Activated CD4-positive, CD25-positive, alpha-beta regulatory T cell (primary cell): ENCODE measurements at places on chromosomes 1 and 21.

DNA sequence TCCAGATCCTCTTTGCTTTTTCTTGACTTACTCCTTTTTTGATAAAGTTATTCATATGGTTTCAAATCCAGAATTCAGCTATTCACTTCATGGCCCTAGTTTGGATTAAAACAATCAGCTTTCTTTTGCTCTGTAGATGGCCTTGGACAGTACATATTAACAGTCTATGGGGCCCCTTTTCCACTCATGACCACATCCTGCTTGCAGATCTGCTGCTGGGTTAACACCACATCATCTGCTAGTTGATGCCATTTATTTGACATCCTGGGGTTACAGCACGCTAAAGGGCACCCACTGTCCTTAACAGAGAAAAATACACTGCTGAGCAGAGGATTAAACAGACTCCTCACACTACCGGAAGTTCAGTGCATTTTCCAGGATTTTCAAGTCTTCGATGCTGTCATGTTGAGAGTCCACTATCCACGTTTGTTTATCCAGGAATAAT is 941 bp upstream of the IFI16 start:
- peak; percentile 43 for DNase-seq

- DNase-seq = no peak
Measured at GRCh38 chr1:71780681-71781080, 501.7 kb downstream of the NEGR1 start.

DNA sequence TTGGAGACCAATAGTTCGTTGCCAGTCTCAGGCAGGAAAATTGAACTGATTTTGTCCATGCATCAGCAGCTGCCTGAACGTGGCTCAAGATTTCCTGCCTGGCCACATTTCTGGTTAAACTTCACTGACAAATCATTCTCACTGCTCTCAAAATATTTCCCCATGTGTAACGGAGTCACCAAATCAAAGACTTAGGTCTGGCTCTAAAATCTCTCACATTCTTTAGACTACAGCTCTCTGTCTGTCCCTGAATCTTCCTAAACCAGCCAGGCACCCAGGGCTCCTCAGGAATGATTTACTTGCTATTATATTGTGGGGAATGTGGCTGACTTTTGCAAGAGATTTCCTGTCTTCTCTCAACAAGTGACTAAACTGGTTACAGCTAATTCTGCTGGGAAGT is 49.2 kb upstream of the GJA8 start:
- no peak for DNase-seq

GRCh38 chr1:178603926-178604325 is 91.0 kb downstream of the TEX35 start:
- DNase-seq = no peak

GRCh38 chr1:235941876-235942624 is 75.3 kb upstream of the LYST start:
- no peak for DNase-seq

DNA sequence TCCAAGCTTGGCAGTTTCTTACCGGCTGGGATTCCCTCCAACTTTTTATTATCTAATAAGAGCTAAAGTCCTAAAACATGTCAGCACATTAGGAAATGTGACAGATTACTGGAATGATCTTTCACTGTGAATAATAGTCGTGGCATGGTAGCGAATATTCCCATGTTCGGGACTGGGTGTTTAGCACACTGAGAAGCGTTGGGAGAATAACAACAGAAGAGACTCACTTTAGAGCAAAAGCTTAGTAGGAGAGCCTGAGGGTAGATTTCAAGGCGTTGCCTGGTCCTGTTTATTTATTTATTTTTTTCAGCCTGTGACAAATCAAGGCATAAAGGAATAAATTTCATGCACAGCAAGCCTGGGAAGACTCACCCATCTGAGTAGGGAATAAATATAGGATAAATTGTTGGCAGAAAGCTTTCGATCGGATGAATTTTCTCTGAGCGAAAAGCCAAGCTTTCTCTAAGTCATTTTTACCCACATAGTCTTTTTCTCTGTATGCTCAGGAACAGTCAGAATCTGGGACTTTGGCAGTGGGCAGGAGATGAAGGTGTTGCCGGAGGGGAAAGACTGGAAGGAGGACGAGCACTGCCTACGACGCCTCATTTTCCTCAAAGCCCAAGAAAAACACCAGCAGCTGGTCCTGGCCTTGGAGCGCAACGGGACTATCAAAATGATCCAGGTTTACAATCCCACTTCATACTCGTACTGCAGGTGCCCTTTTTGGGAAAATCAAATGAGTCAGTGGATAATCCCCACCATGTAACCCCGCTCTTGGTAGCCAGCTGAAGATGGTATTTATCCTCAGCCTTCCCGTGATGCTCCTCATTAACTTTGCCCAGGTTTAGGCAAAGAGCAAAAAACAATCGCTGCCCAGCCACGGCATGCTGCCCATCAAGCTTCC is 97.2 kb downstream of the WDR64 start:
- no peak for DNase-seq

DNA sequence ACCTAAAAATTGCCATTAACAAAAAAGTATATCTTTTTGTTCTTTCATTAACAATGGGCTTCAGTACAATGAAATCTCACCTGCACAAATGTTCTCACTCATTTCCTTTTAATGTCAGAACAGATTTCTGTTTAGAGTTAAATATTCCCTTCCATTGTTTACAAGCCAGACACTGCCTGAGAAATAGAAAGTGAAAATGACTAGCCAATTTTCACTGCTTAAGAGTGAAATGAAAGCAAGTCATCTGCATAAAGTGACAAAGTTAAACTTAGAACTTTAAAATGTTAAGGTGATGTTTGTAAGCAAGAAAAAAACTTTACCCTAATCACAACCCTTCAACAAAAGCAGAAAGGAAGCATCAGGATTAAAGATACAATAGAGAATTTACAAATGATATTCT is 27.5 kb downstream of the COA6 start:
- DNase-seq = no peak

- DNase-seq = peak; percentile 53
Measured at GRCh38 chr1:155091071-155092051, 12.7 kb downstream of the EFNA3 start.

DNA sequence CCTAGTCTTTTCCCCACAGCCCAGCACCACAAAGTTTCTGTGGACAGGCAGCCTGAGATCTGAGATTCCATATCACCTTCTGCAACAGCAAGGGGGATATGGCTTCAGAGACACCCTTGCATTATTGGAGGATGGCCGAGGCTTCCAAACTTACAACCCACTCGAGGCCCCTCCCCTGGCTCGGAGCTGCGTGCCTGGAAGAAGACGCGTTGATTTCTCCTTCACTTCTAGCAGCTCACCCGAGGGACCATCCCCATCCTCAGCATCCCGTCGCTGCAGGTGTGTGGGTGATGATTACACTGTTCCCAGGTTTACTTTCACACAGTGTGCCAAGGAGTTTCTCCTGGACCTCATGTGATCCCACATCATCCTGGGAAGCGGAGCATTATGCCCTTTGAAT is 277.9 kb downstream of the MATN1 start:
- DNase-seq = no peak

DNA sequence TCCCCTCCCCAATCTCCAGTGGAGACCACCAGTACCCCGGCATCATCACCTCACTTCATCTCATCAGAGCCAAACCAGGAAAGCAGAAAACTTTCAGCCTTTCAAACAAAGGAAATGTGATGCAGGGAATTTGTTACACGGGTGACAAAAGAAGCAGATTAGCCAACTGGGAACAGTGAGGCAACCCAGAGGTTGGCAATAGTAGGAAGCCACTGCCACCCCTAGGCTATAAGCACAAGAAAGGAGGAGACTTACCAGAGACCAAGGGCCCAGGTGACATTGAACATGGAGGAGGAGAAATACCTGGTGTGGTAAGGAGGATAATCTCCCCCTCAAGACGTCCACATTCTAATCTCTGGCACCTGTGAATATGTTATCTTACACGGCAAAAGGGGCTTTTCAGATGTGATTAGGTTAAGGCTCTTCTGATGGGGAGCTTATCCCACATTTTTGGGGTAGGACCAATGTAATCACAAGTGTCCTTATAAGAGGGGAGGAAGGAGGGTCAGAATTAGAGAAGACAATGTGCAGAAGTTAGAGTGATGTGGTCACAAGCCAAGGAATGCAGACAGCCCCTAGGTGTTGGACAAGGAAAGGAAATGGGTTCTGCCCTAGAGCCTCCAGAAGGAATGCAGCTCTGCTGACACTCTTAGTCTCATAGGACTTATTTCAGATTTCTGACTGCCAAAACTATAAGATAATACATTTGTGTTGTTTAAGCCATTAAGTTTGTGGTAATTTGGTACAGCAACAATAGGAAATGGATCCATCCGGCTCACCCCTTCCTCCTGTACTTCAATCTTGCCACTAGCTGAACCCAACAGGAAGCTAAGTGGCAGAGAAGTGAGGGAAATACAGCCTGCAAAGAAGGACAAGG is 83.6 kb upstream of the VAV3 start:
- no peak for DNase-seq

GRCh38 chr1:182599339-182599738 is 4.8 kb downstream of the RGS16 start:
- no peak for DNase-seq

GRCh38 chr1:6086358-6086757 is 40.7 kb downstream of the KCNAB2 start:
- DNase-seq = no peak

GRCh38 chr1:183003203-183003602 is 20.0 kb upstream of the LAMC1 start:
- no peak for DNase-seq

- DNase-seq = no peak
Measured at GRCh38 chr1:17244821-17245740, 3.8 kb upstream of the PADI3 start.

DNA sequence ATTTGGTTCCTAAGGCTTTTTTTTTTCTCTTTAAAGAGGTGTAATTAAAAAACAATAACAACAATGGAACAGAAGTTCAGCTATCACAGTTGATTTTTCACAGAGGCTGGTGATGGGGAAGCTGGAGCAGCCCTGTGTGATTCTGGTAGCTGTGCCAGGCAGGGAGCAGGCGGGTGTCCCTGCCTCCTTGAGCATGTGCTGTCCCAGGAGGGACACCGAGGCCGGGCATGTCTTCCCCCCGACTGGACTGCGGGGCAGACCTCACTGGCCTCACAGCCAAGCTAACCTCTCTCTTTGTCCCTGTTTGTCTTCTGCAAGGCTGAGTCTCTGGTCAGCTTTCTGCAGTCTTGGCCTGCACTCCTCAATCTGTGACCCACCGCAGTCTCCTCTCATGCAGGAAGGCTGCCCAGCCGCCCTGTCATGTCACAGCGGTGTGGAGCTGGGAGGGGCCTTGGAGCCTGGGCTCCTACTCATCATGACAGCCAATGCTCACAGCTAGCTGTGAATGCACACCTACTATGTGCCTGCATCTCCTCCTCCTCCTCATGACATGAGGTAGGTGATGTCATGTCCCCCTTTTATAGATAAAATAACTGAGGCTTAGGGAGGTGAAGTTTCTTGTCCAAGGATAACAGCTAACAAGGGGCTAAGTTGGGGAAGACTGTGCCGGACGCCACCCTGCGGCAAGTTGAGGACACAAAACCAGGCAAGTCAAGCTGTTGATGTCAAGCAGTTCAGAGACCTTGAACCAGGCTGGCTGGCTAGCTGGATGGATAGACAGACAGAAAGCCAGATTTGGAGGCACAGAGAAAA is 10.3 kb upstream of the ACTL8 start:
- no peak for DNase-seq

GRCh38 chr1:2878591-2878990 is 77.1 kb upstream of the TTC34 start:
- no peak for DNase-seq

DNA sequence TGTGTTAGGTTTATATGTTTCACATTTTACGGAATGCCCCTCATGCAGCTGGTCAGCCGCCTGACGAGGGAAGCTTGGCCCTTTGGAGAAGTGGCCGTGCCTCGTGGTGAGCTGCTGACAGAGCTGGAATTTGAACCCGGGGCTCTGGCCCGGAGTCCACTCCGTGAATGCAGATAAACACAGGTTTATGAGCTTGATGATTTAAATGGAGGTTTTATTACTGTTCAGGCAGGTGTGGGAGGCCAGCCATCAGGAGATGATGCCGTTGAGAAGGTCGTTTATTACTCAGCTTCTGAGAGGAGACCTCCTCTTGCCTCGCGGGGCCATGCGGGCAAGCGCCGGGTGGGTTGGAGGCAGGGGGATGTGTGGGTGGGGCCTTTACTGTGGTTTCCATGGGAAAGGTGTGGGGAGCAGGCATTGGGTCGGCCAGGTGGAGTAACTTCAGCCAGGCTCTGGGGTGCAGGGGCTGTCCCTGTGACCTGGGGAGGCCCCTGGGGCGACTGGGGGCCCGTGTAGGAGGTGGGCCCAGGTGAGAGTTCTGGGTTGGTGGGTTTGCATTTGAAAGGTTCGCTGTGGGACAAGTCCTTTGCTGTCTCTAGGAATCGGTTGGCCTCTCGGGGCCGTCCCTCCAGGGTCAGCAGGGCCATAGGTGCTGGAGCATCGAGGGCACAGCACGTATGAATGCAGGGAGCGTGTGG is 22.0 kb downstream of the PRKCZ start:
- DNase-seq = no peak

- no peak for DNase-seq
Measured at GRCh38 chr1:222665964-222666363, 46.3 kb downstream of the AIDA start.

DNA sequence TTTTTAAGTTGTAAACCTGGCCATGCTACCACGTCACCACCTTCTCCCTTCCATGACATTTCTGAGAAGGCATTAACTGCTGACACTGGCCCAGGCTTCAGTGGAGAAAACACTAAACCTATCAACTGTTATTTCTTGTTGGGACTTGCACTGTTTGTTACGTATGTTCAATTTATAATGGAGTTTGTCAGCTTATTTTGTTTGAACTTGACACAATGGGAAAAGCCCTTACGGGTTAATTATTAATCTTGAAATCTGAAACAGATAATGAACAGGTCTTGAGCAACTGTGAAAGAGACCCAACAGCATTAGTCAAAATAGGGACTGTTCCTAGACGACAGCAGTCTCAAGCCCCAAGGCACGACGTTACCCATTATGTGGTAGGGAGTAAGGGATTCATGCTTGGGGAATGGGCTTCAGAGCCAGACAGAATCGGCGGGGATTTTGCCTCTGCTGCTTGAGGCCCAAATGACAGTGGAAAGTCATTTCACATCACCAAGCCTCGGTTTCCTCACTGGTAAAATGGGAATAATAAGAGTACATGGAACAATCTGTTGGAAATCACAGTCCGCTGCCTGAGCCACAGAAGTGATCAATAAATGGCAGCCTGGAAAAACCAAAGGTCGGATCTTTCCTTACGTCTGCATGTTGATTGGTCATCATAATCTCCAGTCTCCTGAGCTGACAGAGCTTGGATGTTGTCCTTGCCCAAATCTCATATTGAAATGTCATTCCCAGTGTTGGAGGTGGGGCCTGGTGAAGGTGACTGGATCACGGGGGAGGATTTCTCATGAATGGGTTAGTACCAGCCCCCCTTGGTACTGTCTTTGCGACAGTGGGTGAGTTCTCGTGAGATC is 44.5 kb downstream of the TIAM1 start:
- DNase-seq = no peak

DNA sequence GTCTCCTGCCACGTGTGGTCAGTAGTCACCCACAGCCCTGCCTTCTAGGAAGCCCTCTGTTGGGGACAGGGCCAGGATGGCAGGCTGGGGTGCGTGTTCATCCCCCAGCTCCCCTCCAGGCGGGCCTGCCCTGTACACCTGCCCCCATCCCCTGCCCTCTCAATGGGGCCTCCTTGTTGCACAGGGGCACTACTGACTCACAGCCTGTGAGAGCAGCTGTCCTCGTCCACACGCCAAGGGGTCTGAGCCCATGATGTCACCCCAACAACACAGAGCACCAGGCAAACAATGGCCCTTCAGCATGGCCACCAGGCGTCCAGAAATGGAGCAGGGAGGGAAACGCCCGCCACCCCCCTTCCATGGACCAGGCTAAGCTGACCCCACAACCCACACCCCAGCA is 64.3 kb downstream of the ARHGEF16 start:
- no peak for DNase-seq
